ENCODE measurements at places on chromosomes 5 and 9. TPM values are rescaled to one million over a fixed set of nuclear protein-coding genes. Genes with fewer than 3 reads are reported as not detected.

GRCh38 chr5:126752081-126752785 lies 24.7 kb upstream of the LMNB1 start:
- DNase-seq = no peak

DNA sequence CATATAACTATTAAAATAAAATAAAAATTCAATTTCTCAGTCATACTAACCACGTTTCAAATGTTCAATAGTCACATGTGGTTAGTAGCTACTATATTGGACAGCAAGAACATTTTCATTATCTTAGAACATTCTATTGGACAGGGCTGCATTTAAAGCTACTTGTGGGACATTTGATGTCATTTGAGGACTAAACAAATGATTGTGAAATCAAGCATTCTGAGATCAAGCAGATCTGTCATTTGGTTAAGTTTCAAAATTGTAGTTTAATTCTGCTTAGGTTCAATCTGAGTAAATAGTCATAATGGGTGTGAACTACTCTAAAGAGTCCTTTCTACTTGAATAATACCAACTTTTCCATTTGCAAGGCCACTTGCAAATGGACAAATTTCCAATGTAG lies 226.9 kb upstream of the C9orf72 start:
- no peak for DNase-seq

- DNase-seq = no peak
Measured at GRCh38 chr9:129637102-129637501, 4.8 kb downstream of the ASB6 start.

DNA sequence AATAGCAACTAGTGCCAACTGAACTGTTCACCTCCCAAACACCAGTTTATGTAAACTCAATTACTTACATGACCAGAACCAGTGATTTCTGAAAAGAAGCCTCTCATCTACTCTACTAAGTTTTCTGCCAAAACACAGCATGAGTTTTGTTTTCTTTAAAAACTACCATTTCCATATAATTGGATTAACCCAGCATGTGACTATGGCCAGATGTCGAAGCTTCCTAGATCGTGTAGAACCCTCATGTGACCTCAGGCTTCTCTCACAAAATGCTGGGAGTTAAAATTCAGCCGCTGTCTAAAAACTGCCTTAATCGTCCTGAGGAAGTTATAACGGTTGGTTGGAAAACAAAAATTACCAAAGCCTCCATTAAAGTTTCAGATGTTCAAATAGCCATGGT lies 303.5 kb downstream of the IRX1 start:
- no peak for DNase-seq

- DNase-seq = no peak
Measured at GRCh38 chr9:111668026-111668573, 6.7 kb downstream of the GNG10 start.

GRCh38 chr9:78101247-78101646 lies 69.6 kb upstream of the GNAQ start:
- DNase-seq = no peak

- no peak for DNase-seq
Measured at GRCh38 chr9:112325127-112325526, 8.3 kb downstream of the PTBP3 start.

DNA sequence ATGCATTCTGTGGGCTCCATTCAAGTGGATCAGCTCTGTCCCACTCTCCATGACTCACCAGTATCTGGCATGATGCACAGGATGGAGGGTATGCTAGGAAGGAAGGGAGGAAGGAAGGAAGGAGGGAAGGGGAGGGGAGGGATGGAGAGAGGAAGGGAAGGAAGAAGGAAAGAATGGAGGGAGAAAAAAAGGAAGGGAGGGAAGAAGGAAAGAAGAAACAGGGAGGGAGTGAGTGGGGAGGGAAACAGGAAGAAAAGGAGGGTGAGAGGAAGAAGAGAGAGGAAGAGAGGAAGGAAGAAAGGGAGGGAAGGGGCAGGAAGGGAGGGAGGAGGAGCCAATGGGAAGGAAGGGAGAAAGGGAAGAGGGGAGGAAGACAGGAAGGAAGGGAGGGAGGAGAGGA lies 5.3 kb upstream of the BARHL1 start:
- DNase-seq = no peak

DNA sequence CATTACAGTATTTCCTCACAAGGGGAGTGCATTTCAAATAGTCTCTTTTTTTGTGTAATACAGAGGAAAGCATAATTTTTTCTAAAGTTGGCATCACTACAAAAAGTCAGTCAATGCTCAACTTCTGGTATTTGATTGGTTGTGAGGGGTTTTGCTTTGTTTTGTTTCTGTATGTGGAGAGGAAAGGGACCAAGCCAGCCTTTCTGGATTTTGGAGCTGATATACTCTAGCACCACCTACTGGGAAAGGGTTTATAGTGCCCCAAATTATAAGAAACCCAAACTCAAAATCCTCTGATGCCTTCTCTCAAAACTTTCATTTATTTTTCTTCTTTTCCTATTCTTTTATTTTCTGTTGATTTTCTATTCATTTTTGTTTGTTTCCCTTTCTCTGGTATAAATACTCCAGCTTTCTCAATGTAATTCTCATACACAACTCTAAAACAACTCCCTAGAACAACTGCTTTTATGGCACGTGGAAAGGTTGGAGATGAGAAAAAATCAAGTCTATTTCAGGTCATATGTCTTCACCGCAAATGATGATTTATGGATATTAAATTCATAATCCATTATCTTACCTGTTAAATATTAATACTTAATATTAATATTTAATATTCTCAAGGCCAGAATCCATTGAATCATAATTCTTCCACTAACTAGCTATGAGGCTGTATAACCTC lies 69.5 kb upstream of the ANXA1 start:
- DNase-seq = no peak

- DNase-seq = no peak
Measured at GRCh38 chr9:8730618-8731017, 931.0 kb upstream of the DMAC1 start.

DNA sequence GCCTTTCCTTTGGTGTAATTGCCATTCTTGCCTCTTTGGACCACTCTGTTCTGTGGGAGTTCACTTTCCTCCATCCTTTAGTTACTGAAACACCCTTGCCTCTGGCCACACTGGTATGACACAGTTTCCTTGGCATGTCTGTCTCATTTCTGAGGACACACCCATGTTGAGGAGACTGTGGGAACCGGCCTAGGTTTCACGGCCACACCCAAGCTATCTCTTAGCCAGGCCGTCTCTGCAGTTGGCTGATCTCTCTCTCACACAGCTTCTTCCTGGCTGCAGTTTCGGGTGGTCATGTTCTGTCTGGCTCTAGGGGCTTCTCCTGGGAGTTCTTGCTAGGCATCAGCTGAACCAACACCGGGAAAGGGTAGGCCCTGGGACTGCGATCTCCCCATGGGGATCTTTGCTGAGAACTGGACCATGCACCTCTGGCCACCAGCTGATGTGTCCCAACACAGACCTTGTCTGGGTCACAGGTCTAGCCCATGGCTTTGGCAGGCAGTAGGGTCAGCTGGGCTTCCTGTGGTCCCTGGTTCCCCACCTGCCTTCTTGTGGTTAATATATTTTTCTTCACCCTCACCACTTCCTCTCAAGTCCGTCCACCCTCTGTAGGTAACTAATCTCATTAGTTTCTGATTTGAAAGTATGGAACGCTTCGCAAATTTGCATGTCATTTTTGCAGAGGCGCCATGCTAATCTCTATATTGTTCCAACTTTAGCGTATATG lies 24.9 kb downstream of the ARHGEF37 start:
- peak; percentile 66 for DNase-seq

GRCh38 chr5:176486189-176486757 lies 38.1 kb downstream of the FAF2 start:
- no peak for DNase-seq

- DNase-seq = peak; percentile 21
Measured at GRCh38 chr5:150616506-150616905, 24.0 kb upstream of the SYNPO start.

GRCh38 chr9:114937516-114937915 lies 7.1 kb upstream of the TNFSF8 start:
- DNase-seq = no peak

DNA sequence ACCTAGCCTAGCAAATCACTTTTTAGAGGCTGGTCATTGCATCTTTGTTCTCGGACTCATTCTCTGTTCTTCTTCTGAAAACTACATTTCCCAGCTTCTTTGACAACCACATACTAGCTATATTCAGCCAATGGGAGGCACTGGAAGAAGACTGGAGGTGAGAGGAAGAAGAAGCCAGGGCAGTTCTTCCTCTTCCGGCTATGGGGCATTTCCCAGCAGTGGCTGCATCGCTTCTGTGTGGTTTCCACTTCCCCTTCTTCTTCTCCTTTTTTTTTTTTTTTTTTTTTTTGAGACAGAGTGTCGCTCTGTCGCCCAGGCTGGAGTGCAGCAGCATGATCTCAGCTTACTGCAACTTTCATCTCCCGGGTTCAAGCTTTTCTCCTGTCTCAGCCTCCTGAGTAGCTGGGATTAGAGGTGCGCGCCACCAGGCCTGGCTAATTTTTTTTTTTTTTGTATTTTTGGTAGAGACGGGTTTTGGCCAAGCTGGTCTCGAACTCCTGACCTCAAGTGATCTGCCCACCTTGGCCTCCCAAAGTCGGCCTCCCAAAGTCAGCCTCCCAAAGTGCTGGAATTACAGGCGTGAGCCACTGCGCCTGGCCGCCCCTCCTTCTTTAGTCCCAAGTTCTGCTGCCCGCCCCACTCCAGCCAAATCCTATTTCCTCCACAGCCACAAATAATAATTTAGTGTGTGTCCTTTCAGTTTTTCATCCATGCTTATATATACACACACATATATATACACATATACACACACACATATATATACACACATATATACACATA lies 6.9 kb upstream of the UBAP1 start:
- DNase-seq = no peak

DNA sequence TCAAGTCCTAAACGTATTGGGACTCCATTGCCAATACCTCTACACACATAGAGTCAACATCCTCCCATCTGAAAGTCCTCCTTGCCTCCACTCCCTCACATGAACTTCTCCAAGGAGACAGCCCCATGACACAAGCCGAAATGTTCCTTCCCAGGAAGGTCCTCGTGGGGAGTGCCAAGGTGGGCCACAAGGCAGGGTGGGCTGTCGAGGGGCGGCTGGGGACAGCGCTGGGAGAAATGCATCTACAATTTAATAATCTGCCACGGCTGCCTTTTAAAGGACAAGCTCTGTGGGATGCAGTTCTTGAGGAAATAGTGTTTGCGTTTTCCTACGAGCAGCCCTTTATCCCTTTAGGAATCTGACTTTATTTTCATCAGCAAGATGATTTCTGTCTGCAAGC lies 138.7 kb downstream of the GABBR2 start:
- DNase-seq = no peak

DNA sequence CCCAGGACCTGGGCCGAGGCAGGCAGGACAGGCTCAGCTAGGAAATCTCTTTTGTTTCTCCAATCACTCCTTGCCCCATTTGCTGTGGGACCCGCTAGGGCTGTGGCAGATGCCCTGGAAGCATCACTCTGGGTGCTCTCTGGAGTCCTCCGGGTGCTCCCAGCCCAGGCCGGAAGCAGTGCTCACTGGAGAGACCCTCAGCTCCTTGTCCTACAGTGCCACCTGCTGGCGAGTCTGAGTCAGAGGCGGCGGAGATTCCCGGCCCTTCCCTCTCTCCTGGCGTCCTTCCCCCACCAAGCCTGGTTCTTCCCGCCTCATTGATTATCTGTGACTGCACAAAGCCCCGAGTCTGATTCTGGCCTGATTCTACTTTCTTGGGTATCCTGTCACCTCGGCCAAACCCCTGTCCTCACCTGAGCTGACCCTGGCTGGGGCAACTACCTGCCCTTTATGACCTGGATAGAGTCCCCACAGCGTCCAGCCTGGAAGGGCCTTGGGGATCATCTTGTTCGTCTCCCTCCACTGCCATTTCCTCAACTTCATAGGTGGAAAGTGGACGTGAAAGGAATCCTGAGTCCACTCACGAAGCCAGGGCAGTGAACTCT lies 7.3 kb upstream of the BARHL1 start:
- DNase-seq = peak; percentile 53

GRCh38 chr5:133406977-133407632 lies 205.2 kb downstream of the FSTL4 start:
- DNase-seq = no peak

DNA sequence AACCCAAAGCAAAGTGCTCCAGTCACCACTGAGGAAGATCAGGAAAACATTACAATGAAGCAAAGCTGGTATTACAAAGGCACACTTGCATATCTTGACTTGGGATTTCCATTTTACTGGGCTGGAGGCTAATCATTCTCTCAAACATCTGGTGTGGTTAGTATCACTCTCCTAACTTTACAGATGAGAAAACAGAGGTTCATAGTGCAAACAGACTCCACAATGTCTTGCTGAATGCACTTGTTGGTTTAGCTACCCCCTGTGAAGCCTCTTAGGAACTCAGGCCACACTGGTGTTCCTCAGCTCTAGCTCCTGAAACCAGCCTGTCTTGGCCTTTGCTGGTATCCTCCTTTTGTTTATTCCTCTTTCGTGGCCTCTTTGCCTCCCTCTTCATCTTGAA lies 29.5 kb upstream of the SMAD5 start:
- no peak for DNase-seq

DNA sequence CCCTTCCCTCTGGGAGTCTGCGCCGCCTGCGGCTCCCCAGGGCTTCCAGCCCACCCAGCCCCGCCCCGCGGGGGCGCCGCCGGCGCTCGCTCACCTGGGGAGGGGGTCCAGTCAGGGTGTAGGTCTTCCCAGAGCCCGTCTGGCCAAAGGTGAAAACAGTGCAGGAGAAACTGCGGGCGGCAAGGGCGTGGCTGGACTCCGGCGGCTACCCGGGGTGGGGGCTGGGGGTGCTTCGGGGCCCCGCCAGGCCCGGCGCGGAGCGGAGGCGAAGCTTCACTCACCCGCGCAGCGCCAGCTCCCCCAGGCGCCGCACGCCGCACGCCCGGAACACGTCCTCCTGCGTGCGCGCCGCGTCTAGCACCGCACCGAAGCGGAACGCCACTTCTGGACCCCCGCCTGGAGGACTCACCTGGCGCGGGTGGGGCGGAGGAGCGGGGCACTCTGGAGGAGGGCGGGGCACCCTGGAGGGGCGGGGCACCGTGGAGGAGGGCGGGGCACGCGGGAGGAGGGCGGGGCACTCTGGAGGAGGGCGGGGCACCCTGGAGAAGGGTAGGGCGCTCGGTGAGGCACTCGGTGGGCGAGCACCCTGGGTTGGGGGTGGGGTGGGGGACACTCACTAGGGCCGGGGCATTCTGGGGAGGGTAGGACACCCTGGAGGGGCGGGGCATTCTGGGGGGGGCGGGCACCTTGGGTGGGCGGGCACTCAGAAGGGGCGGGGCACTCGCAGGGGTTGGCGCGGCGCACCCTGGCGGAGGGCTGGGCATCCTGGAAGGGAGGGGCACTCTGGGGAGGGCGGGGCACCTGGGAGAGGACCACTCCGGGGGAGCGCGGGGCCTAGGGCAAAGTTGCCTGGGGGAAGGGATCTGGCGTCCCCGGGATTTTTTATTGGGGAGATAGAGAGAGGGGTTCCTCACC lies 814 bp downstream of the KIF12 start:
- DNase-seq = peak; percentile 74

Gene ZNF879
- 3.0 TPM for total RNA-seq

Gene PTGES
- total RNA-seq = 0.61 TPM

Gene TMEM250
- 17.3 TPM for total RNA-seq

Gene SEMA4D
- total RNA-seq = 89.9 TPM

Gene AGXT2
- total RNA-seq = not detected

Gene FOXE1
- not detected for total RNA-seq

Gene CDH9
- not detected for total RNA-seq

Gene HTR1A
- total RNA-seq = not detected

Gene IRX2
- 0.17 TPM for total RNA-seq
